ENCODE measurements at places on chromosomes 4 and X.

DNA sequence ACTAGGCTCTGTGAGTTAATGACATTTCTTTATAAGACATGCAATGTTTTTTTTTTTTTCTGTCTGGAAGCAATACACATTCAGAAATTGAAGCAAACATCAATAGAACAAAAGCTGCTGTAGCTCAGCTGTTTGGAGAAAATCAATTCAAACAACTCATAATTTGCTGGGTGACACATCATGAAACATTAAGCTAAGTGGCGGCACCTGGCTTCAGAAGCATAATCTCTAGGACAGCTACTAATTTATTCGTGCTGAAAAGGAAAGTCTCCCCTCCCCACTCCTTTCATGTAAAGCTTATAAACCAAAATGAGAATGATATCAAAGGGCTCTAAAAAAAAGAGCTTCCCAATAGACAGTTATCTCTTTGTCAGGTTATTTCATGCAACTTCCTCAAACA lies 73.9 kb downstream of the LUZP4 start:
- no peak for DNase-seq

- DNase-seq, result no peak
These were observed 28.5 kb upstream of the RTL3 start for GRCh38 chrX:78687586-78687985.

GRCh38 chr4:17623451-17624001 lies 9.1 kb downstream of the MED28 start:
- DNase-seq, result no peak

- DNase-seq, result no peak
These were observed 494.9 kb downstream of the IDS start for GRCh38 chrX:149010013-149010852.

DNA sequence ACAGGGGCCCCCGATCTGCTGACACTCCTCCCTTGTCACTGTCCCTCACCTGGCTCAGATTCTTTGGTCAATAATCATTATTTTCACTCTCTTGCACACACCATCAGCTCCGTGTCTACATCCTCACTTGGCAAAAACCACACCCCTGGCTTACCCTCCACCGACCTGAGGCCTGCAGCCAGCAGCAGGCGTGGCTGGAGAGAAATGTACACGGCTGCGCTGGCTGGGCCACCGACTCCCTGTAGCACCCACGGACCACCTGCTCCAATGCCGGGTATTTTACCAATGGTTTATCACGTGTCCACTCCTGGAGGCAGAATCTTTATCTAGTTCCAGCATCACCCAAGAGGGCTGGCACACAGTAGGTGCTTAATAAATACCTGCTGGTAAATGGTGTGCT lies 98.4 kb downstream of the WFS1 start:
- no peak for DNase-seq

GRCh38 chr4:88646528-88647280 lies 50.9 kb downstream of the NAP1L5 start:
- no peak for DNase-seq

- DNase-seq, result no peak
These were observed 1.6 kb downstream of the KLHL13 start for GRCh38 chrX:118114971-118115370.

DNA sequence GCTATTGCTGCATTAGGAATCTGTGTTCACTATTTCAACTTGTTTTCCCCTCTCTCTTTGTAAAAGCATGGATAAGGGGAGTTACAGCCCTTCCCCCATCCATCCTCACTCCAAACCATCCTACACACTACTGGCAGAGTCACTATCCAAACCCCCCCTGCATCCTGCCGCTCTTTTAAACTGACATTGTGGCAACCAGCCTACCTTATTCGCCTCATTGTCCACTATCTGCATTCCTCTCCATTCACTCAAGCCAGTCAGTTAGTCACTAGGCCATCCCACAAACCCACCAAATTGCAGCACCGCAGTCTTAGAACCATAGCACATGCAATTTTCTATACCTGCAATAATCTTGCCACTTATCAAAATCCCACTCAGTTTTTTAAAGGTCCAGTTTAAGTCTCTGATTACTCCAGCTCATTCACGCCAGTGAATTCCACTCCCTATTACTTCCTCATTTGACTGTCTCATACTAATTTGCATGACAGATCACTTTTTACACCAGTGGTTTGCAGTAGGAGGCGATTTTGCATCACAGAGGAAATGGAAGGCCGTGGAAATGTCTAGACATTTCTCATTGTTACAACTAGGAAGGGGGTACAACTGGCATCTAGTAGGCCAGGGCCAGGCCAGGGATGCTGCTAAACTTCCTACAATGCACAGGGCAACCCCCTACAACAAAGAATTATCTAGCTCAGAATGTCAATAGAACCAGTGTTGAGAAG lies 181.8 kb downstream of the HS6ST2 start:
- DNase-seq, result no peak

DNA sequence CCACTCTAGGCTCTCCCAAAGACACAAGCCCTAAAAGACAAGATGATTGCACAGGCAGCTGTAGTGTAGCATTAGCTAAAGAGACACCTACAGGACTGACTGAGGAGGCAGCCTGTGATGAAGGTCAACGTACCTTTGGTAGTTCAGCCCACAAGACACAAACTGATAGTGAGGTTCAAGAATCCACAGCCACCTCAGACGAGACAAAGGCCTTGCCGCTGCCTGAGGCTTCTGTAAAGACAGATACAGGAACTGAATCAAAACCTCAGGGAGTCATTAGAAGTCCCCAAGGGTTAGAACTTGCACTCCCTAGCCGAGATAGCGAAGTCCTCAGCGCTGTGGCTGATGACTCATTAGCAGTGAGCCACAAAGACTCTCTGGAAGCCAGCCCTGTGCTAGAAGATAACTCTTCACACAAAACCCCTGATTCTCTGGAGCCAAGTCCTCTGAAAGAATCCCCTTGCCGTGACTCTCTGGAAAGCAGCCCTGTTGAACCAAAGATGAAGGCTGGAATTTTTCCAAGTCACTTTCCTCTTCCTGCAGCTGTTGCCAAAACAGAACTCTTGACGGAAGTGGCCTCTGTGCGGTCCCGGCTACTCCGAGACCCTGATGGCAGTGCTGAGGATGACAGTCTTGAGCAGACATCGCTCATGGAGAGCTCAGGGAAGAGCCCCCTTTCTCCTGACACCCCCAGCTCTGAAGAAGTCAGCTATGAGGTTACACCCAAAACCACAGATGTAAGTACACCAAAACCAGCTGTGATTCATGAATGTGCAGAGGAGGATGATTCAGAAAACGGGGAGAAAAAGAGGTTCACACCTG lies 306.3 kb downstream of the ANK2 start:
- peak; percentile 55 for DNase-seq

- DNase-seq, result no peak
These were observed 381.2 kb downstream of the RAPGEF2 start for GRCh38 chr4:159483782-159484741.

DNA sequence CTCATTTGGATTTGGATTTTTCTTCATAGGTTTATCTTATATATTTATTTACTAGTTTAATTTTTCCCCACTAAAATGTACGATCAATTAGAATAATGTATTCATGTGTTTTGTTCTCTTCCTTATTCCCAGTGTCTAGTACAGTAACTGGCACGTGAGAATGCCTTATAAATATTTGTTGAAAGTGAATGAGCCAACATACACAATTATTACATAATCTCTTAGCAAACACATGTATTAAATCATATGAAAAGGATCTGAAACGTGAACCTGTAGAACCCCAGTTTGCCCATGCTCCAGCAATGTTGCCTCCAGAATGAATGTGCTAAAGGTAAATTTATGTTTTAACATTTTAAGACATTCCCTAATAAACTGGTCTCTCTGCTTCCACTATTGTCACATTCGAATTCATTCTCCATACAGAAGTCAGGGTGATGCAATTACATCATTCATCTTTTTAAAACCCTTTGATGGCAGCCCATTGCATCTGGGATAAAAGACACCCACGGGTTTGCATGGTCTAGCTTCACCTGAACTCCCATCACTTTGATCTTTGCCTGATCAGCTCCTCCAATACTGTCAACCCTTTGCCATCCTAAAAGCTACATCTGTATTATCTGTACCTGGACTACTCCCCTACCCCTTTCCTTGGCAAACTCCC lies 30.7 kb upstream of the AREG start:
- DNase-seq, result no peak

DNA sequence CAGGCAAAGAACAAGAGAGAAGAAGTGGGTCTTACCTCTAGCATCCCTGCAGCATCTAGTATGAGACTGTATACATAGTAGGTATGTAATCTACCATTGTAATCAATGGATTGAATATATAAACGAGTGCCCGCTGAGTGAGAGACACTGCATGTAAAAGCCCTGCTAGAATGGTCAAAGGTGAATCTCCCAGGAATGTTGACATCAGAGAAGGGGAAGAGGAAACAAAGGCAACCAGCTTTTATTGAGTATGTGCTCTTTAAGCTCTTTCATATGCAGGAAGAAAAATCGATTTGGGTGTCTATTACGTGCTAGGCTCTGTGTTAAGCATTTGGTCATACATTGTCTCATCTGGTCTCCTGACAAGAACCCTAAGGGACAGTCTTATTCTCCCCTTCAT lies 91.9 kb upstream of the KLHL13 start:
- no peak for DNase-seq

DNA sequence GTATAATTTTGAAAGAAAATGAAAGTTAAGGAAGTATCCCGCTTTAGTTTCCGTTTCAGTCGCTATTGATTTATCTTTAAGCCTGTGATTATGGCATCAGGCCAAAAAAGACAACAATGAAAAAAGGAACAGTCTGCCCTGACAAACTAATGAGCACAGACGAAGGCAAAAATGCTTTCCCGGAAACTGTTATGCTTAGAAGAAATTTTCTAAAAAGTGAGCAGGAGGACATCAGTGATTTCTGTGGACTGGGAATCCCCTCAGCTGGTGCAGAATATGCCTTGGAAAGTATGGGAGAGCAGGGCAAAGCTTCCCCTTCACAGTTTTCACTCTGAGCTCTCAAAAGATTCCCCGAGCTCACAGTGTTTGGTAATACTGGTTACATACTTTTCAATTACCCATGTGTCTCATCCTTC lies 5.1 kb upstream of the CXCL10 start:
- DNase-seq, result no peak

- DNase-seq, result no peak
These were observed 136.9 kb upstream of the VCX start for GRCh38 chrX:7706032-7706431.

DNA sequence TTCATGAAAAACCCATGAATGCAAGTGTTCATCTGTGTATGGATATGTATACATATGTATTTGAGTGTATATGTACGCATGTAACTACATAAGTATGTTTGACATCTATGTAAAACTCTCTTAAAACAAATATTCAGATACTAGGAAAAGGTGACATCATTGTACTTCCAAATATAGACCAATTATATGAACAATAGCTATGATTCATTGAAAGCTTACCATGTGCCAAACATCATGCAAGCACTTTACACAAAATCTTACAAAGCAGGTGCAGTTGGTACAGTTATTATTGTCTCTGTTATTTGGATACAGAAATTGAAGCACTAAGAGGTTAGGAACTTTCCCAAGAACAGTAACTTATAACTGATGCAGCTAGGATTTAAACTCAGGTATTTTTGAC lies 21.4 kb downstream of the MAGEB17 start:
- no peak for DNase-seq

GRCh38 chr4:33349376-33349775 lies 2629.2 kb downstream of the PCDH7 start:
- no peak for DNase-seq

DNA sequence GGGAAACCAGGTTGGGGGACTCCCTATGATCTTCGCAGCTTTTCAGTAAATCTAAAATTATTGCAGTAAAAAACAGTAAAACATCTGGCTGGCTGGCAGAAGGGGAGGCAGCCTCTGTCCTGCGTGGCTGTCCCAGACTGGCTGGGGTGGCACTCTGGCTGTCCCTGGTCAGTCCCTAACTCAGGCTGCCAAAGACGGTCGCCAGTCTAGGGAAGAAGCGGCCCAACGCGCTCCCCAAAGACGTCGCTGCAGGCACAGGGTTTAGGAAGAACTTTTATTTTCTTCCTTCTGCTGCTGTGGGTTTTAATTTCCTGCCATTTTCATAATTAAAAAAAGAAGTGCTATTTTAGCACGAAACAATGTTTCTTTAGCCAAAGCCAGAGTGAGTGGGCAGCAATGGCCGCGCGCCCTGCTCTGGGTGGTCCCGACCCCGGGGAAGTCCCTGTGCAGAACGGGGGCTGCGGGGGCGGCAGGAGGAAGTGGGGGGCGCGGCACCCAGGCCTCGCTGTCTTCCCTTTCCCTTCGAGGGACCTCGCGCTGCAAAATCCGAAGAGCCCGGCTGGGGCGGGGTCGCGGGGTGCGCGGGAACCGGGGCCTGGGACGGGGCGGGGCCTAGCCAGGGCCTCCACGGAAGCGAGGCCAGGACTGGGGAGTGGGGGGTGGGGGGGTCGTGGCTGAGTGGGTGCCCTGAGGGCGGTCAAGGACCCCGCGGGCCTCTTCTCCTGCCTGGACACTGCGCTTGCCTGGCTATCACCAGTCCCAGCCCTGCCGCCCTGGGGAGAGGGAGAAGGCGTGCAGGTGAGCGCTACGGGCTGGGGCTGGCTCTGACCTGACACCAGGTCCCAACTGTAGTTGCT lies 6.3 kb upstream of the LETM1 start:
- no peak for DNase-seq

DNA sequence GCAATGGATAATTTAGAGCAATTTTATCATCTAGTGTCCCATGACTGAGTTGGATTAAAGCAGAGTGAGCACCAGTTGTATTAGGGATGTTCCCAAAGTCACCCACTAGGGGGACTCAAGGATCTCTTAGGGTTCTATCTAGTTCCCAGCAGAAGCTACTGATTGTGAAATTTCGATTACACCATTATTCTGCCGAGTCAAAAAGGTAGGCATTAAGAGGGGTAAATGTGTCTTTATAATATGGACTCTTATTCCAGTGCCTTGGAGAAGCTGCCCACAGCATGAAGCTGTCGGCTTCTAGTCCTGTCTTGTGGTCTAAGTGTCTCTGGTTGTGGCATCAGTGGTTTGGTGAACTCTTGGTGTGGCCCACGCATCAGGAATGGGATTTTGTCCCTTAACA lies 53.3 kb downstream of the RGS12 start:
- peak; percentile 27 for DNase-seq

DNA sequence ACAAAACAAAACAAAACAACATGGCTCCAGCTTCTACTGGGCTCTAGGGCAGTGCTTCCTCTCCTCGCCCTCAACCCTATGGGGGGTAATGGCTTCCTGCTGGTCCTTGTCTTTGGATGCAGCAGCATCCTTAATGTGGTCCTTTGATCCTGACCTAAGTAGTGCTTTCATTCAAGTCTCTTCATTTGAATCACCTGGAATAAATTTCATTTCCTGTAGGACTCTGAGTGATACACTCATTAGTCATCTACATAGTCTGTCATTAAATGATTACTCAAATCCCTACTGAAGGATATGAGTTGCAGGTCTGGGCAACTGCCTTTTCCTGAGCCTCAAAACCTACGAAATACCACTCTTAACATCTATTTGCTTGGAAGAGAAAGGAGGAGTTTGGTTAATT lies 54.5 kb downstream of the RHOH start:
- no peak for DNase-seq

- no peak for DNase-seq
These were observed 53.7 kb downstream of the MSX1 start for GRCh38 chr4:4913147-4913561.

DNA sequence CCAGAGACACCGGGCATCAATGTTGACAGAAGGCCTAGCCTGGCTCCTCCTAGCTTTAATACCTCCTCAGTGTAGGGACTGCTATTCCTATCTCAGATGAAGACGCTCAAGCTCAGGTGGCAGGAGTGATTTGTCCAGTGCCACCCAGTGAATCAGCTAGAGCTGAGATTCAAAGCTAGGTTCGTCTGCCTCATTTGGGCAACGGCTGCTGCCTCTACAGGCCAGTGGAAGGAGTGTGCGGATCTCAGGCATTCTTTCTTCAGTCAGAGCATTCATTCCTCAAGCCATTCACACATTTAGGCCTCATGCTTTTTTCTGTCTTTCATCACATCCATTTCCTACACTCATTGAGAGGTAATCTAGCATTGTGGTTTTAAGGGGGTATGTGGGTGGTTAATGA lies 7.3 kb downstream of the TSR2 start:
- no peak for DNase-seq

All from DMS79 treated with DMSO at 0.1 percent for 48 hours (cell line).